ENCODE measurements at places on chromosomes 13 and 19.
A peak's percentile ranks its signal among the peaks of the same experiment; 100 is the strongest.

GRCh38 chr13:71320452-71320851, 546.6 kb downstream of the DACH1 start:
- no peak for DNase-seq

GRCh38 chr19:46080561-46080960, 39.8 kb upstream of the IGFL4 start:
- DNase-seq: peak; percentile 81

- no peak for DNase-seq
Measured at GRCh38 chr13:98143157-98143553, 261 bp downstream of the FARP1 start.

GRCh38 chr13:71251292-71251951, 615.6 kb downstream of the DACH1 start:
- DNase-seq: no peak

DNA sequence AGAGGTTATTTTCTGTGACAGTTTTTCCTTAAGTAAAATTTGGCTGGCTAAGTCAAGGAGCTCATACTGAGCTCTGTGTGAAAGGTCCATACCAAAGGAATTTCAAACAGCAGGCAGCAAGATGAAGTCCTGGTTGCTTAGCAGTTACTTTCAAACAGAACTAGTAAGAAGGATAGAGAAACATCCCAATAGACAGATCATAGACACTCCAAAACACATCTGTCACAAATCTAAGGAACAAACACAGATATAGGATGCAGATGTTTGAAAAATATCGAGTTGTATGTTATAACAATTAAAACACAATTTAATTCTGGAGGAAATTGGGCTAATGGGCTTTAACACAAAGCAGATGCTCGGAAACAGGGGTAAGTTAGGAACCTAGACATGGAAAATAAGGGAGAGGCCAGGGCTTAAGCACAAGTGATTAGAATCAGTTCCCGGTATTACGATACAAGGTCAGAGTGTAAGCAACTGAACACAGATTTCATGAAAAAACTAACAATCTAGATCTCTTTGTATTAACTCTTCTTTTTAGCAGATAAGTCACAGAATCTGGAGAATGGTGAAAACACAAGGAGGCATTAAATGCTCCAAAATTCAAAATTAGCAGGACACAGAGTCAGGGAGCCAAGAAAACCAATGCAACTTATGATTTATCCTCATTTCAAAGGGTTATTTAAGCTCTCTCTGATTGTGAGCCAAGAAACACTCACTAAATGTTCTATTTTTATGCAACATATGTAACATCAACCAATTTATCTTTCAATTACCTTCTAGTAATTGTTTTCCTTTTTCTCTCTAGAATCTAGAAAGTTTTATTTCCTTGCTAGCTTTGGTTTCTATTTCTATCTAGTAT, 1992.9 kb upstream of the PCDH20 start:
- no peak for DNase-seq

- DNase-seq: no peak
Measured at GRCh38 chr19:13920524-13920923, 14.5 kb downstream of the CC2D1A start.

DNA sequence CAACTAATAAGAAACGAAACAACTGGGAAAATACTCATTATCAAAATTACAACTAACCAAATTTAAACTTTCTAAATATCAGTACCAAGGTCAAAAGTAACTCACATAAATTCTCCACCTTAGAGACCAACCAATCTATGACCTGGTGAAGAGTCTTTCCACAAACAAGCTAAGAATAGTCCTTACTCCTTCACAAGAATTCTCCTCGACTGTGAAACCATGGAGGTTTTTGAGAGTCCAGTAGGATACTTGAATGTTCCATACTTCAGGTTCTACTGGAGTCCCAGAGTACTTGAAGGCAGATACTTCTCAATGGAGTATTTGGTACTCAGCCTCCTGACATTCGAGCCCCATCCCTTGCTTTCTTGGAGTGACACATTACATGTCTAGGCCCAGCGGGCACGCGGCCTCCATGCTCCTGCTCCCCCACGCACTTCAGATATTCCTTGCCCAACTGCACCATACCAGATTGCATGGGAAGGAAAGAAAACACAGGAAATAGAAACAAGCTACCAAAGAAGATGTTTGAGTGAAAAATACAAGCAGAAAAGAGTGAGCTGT, 63.9 kb downstream of the ABCC4 start:
- DNase-seq: no peak
